ENCODE measurements at places on chromosomes 1 and 21.

DNA sequence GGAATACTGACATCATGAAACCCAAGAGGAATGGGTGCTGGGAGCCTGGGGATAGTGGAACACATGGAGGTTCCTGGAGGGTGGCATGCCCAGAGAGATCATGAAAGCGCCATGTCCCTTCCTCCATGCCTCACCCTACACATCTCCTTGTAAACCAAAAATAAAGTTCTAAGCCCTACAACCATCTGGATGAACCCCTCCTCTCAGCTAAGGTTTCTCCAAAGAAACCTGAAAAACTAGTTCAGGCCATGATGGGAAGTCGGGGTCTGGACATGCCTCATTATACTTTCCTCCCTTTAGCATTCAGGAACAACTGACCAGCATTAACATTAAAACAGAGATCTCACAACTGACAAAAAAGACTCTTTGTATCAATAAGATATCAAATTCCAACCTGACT is 68.5 kb downstream of the ACBD6 start:
- DNase-seq: no peak

DNA sequence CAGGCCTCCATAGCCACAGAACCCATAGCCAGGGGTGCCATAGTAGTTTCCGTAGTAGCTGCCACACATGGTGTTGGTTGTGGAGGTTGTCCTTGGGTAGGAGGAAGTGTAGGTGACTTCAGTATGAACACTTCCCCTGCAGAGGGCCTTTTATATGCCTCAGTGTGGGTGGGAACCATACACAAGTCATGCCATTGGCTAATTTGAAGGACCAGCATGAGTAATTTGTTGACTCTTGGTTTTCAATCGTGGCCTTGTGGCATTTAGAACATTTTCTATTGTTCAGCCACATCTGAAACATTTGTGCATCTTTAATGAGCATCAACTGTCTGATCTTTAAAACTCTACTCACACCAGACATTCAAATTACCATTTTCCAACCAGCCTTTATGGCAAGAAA is at the start of gene KRTAP6-1:
KRTAP6-1 (minus strand) TSS at position 95 of the 400 bp plus-strand sequence; CDS start at position 69, 26 bp downstream.
- DNase-seq: no peak

DNA sequence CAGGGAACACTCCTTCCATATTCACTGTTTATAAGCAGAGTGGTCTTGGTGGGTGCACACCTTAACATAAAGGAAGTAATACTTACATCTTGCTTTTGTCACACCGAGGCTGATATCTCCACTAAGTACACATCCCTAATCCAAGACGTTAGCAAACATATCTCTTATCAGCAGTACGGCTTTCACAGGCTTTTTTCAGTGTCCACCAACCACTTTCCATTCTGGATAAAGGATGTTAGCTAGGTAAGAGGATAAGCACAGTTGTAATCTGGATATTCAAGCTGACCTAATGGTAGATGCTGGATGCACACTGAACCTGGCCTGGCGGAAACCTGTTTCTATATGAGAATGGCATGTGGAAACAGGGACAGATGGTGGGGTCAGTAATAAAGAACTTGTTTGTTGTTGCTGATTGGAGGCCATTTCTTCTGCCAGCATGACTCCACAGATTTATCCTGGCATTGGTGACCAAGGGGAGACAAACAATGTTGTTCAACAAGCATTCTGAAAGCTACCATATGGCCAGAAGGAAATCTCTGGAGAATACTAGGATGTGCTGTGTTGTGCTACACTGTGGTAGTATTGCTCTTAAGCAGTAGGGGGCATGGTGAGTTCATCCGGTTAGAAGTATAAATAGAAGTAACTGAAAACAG is 416.4 kb downstream of the PTBP2 start:
- DNase-seq: peak; percentile 79

DNA sequence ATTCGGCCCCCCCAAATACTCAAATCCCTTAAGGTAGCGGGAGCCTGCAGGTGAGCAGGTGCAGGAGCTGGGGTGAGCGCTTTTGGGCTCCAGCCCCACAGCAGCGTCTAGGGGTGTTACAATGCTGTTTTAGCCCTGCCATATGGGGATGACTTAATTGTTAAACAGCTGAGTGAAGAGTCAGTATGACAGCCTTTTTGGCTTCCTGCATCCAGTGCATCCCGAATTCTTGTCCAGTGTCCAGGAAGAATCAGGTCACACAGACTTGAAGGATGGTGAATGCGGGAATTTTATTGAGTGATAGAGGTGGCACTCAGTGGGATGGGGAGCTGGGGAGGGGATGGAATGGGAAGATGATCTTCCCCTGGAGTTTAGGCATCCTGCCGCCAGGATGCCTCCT is 30.4 kb upstream of the HHAT start:
- DNase-seq: no peak

DNA sequence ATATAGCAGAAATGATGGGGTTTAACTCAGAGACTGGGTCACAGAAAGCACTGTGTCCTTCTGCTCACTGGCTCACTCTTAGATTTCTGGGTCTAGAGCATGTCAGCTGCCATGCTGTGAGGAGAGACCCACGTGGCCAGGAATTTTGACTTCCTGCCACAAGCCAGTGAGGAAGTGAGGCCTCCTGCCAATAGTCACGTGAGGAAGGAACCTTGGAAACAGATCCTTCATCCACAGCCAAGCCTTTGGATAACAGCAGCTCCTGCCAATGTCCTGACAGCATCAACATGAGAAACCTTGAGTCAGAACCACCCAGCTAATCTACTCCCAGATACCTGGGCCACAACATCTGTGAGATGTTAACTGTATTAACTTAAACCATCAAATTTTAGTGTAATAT is 114.5 kb upstream of the PLPPR5 start:
- DNase-seq: peak; percentile 18

DNA sequence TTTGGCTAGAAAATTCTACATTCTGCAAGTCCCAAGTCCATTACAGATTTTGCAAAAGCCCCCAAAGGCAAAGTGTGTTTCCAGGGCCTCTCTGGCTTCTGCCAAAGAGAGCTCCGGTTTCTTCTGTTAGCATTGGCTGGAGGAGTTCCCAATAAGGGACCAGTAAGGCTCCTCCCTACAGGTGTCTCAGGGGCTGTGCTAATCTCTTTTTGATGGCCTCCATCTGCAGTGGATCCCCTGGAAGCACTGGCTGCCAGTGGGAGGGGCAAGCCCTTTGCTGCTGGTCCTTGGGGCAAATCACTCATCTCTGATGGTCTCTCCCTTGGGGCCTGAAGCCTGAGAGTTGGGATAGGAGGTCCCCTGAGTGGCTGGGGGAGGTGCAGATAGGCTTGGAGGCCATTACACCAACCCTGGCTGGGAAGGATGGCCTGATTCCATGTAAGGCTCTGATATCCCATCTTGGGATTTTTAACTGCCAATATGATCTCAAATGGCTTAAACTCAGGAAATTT is 89.1 kb upstream of the USP24 start:
- DNase-seq: peak; percentile 20

- DNase-seq: no peak
Observed at GRCh38 chr1:243628476-243628907, 221.6 kb downstream of the AKT3 start.

DNA sequence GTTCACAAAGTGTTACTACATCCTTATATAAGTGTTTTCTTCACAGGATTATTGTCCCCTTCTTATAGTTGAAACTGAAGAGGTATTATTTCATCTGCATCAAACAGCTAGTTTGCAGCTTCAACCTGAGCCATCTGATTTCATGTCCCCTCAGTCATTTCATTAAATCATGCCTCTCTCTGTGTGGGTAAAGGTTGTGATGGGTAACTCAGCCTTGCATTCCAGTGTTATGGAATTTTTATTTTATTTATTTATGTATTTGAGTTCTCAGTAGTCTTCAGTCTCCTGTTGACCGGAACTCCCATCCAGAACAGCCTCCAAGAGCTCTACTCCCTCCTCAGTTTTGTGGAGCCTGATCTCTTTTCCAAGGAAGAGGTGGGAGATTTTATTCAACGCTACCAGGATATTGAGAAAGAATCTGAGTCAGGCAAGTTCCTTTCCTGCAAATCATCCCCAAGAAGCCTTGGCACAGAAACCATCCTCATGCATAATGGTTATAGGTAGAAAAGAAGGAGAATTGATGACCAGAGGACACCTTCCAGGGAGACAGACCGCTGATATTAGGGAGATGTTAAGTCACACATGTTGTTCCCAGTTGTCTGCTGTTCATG is 21.8 kb downstream of the CHD1L start:
- peak; percentile 66 for DNase-seq

DNA sequence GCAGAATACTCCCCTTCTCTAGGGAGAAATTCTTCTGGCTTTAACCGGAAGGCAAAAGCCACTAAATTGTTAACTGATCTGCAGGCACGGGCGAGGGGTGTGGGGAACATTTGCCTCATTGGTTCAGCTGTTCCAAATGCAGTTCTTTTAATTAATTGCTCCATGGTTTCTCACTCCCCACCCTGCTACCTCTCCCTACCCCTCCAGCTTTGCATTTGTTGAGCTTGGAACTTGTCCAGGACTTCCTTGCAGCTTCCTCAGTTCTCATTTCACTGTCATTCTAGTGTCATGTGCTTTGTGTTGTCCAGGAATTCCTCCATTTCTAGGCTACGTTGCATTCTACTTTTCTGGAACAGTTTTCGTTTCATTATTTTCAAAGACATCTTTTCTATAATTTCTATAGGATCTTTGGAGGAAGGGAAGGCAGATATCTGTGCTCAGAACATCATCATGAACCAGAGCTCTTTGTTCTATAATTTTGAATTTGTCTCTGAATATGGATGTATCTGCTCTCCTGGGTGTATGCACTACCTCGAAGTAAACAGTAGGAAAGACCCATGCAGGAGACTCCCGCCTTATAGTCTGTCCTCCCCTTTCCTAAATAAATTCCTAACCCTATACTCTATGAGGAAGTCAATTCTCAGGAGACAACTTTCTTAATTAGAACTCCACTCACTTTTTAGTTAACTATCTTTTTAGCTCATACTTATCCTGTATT is 132.4 kb upstream of the LMO4 start:
- DNase-seq: no peak

- no peak for DNase-seq
Observed at GRCh38 chr1:30318413-30318812, 405.0 kb downstream of the MATN1 start.

DNA sequence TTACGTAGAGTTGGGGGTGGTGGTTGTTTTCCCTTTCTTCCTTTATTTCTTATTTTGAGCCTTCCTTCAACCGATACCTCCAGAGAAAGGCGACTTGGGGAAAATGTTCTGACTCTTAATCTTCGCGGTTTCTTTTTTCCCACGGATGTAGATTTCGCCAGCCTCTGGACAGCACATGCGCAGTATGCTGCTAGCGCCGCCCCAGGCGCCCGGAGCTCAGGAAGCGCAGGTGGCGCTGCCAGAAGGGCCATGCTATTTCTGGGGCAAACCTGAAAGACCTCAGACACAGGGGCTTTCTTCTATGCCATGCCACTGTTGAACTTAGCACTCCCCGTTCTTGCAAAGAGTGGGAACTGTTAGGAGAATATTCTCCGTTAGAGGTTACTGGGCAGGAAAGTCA is 392.1 kb downstream of the KIF26B start:
- no peak for DNase-seq

- no peak for DNase-seq
Observed at GRCh38 chr1:238152119-238152518, 261.4 kb upstream of the ZP4 start.

- peak; percentile 26 for DNase-seq
Observed at GRCh38 chr1:101101360-101101759, 75.8 kb upstream of the DPH5 start.

DNA sequence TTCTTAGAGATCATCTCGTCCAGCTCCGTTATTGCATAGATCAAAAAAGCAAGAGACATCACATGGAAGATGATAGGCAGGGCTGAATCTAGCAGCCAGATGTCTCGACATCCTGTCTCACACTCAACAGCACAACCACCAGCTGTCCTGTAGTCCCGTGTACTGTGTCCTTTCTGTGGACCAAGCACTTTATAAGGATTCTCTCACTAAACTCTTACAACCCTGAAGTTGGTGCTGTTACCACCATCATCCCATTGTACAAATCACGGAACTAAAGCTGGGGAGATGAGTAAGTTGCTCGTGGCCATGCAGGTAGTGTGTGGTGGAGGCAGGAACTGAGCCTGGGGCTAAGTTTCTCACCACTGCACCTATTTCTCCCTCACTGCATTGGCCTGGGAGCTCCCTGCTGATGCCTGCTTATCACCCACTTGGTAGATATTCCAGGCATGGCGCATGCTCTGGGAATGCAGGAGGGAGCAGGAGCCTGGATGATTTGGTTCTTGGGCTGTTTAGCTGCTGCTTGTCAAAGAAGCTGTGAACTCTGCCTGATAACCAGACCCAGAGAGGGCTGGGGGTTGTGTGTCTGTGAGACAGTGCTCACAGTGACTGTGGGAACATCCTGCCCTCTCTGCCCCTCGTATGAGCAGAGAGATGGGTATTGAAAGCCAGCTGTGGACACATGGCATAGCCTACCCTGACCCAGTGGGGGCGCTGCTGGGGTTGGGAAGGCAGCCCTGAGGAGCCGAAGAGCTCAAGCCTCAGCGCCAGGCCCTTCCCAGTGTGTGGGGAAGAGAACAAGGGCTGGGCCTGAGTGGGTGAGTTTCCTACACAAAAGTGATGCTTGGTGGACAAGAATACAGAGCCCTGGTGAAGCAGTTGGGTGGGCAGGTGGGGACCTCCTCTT is 13.6 kb downstream of the PPFIA4 start:
- no peak for DNase-seq

GRCh38 chr1:175481126-175482070 is 262.0 kb downstream of the TNR start:
- DNase-seq: peak; percentile 9

DNA sequence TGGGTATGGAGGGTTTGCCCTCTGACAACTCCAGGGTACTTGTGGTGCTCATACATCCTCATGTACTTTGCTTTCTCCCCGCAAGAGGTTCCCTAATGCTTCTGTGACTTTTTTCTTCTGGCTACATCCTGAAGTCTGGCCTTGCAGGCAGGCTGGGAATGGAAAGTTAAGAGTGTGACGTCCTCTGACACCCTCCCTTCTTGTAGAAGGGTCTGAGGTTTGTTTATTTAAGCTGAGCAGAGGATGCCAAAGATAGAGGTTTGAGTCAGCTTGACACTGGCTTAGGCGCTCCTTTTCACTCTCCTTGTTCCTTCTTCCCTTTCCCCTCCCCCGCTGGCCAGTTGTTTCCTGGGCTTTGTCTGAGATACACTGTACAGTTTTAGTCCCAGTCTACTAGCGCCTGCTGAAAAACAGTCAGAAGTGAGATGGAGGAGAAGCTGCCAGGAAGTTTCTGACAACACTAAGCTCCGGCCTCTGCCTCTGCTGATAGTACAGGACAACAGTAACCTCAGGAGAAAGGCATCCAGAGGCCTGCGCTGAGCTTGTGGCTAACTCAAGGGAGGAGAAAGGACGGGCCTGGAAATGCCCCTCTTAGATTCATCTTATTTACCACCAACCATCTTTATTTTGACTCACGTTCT is at the start of gene MACF1:
MACF1 (plus strand) TSS at position 255 of the 641 bp plus-strand sequence; CDS start at position 583, 328 bp downstream.
- peak; percentile 90 for DNase-seq

DNA sequence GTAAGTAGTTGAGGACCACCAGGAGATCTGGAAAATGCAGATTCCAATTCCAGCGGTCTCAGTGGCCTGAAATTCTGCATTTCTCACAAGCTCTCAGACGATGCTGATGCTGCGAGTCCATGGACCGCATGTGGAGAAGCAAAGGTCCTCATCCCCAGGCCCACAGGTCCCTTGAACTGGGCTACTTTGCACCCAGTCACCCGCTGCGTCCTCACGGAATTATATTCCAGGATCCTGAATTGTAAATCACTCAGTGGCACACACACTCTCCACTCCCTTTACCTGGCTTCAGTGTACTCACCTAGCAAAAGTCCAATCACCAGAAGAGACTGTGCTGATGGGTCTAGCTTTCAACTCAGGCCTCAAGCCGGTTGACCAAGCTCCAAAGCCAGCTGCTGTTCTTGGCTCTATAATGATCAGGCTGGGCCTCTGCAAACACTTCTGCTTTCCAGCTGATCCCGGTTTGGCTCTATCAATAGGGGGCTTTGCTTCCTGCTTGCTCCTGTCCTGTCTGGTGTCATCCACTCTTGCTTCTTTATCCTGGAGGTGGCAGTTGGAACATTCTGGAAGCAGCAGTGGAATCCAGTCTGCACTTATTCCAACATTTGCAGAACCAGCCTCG is 904 bp upstream of the RPL22 start:
- DNase-seq: no peak

Measured in fibroblast of upper back skin (primary cell).